Body of pancreas (tissue), 4 donors: ENCODE measurements at places on chromosomes 2 and 18. TPM values are rescaled to one million over a fixed set of nuclear protein-coding genes. Genes with fewer than 3 reads are reported as not detected.
A peak's percentile ranks its signal among the peaks of the same experiment; 100 is the strongest.

DNA sequence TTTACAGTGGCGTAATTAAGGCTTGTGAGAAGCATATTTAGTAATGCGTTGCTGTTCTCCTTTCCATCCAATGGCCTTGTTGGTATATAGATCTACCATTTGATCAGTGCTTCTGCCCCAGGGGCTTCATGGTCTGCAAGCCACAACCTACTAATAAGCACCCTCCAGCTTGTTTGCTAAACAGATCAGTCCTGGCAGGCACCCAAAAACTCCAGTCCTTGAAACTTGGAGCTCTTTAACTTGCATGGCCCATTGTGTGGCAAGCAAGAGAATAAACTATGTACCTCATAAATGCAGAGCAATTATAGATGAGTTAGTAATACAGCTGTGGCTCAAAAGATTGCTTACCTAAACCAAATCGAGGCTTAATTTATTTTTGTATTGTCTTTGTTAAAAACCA, 158.5 kb downstream of the FTCDNL1 start:
- no peaks in the 10 kb centered on the region for H3K4me1 ChIP-seq
- H3K27ac ChIP-seq = no peak overlapping the region
- peak; percentile 66 for DNase-seq
- H3K4me3 ChIP-seq = no peak overlapping the region
- no peaks in the 10 kb centered on the region for H3K36me3 ChIP-seq

Gene KCNJ3
- 0.33 TPM for total RNA-seq

Gene DHRS9
- total RNA-seq = 1.0 TPM

- no peak for DNase-seq
- H3K27me3 ChIP-seq = no peaks in the 10 kb centered on the region
- H3K27ac ChIP-seq = no peak overlapping the region
- H3K4me1 ChIP-seq = peaks cover 12% of the 10 kb centered on the region
Measured at GRCh38 chr18:59951591-59951990, 51.8 kb downstream of the PMAIP1 start.

Gene DLX1
- not detected for total RNA-seq

GRCh38 chr2:134950886-134951285, 32.3 kb downstream of the CCNT2 start:
- no peak overlapping the region for H3K27ac ChIP-seq
- H3K27me3 ChIP-seq = no peaks in the 10 kb centered on the region
- H3K4me1 ChIP-seq = no peaks in the 10 kb centered on the region
- H3K4me3 ChIP-seq = no peak overlapping the region
- no peak for DNase-seq
- peaks cover 26% of the 10 kb centered on the region for H3K36me3 ChIP-seq

Gene IL1RL1
- 15.3 TPM for total RNA-seq
